ENCODE measurements at places on chromosomes 11 and 22. TPM values are rescaled to one million over a fixed set of nuclear protein-coding genes. Genes with fewer than 3 reads are reported as not detected.

- H3K4me1 ChIP-seq = no peaks in the 10 kb centered on the region
- H3K27ac ChIP-seq = no peak overlapping the region
- peaks cover 82% of the 10 kb centered on the region for H3K27me3 ChIP-seq
- no peak overlapping the region for H3K4me3 ChIP-seq
- DNase-seq = no peak
- no peaks in the 10 kb centered on the region for H3K36me3 ChIP-seq
Measured at GRCh38 chr22:28962042-28962554, 78.7 kb downstream of the ZNRF3 start.

- peaks cover 3% of the 10 kb centered on the region for H3K27me3 ChIP-seq
- no peak overlapping the region for H3K27ac ChIP-seq
- DNase-seq = no peak
- no peaks in the 10 kb centered on the region for H3K36me3 ChIP-seq
- H3K4me1 ChIP-seq = peaks cover 17% of the 10 kb centered on the region
Measured at GRCh38 chr11:4184163-4184916, 89.7 kb downstream of the RRM1 start.

DNA sequence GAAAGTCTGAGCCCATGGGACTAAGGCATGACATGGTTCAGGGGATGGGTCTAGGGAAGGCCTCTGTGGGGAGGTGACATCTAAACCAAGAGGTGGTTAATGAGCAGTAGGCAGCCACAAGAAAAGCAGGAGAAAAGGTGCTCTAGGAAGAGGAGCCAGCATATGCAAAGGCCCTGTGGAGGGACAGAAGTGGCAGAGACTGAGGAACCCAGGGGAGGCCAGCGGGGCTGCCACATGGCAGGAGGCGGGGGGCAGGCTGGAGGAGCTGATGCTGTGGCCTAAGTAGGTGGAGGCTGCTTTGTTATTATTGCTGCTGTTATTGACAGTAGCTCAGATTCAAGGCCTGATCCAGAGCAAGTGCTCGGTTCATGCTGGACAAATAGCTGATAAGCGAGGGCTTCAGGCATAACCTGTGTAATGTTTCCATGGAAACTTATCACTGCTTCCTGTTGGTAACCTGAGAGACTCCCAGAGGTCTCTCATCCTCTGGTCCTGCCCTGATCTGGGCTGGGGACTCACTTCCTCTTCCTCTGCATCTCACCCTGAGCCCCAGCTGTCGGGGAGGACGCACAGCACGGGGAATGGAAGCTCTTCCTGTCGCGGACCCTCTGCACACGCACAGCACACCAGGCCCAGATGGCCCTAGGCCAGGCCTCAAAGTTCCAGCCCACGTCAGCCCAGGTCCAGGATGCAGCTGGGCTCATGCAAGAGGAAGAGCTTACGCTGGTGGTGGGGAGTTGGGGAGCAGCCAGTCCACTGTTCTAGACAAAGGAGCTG is 75.2 kb upstream of the TP53I11 start:
- peak; percentile 42 for DNase-seq
- H3K4me1 ChIP-seq = peaks cover 14% of the 10 kb centered on the region
- no peak overlapping the region for H3K4me3 ChIP-seq
- no peaks in the 10 kb centered on the region for H3K27me3 ChIP-seq
- H3K36me3 ChIP-seq = no peaks in the 10 kb centered on the region
- peak overlapping the region; percentile 56 for H3K27ac ChIP-seq

GRCh38 chr11:22666325-22666687 is at the start of gene GAS2:
Gene GAS2 (plus strand): TSS chr11:22666611. CDS start chr11:22674870, 8,259 bp downstream.
- no peak for DNase-seq
- H3K27ac ChIP-seq = no peak within 1 kb of the TSS
- peaks cover 5% of the 10 kb centered on the region for H3K4me1 ChIP-seq
- H3K27me3 ChIP-seq = peaks cover 43% of the 10 kb centered on the region
- H3K36me3 ChIP-seq = no peaks in the 10 kb centered on the region

- H3K27ac ChIP-seq = no peak overlapping the region
- peaks cover under 1% of the 10 kb centered on the region for H3K27me3 ChIP-seq
- no peaks in the 10 kb centered on the region for H3K4me1 ChIP-seq
- no peak overlapping the region for H3K4me3 ChIP-seq
Measured at GRCh38 chr22:44407987-44408828, 89.8 kb downstream of the RTL6 start.

DNA sequence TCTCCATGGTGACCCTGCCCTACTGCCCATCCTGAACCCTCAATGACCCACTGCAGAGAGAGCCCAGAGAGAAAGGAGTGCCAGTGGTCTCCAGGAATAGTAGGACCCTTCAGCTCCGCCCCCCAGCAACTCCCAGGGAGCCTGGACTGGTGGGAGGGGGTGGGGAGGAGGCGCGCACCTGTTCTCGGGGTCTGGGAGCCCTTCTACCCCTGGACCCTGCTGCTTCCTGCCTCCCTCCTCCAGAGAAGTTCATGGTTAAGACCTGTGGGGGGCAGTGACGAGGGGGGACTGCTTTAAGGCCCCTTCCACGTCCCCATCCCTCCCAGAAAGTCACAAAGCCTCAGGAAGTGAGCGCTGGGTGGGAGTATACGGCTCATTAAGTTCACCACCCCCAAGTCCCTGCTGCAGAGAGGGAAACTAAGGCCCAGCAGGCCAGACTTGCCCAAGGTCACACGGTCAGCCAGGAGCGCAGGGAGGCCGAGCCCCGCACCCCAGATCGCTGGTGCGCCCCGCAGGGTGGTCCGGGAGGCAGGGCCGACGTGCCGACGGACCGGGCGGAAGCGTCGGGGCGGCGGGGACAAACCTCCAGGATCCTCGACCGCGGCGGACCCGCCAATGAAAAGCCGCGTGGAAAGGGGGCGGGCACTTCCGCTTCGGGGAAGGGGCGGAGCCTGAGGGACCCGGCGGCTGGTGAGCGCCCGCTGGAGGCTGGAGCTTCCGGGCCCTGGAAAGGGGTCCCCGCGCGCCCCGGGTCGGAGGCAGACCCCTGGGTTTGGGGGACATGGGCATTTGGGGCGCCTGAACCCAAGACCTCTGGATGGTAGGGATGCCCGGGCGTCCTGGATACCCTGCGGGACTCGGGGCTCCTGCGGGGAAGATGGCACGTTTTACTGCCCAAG is at the start of the genes NUDT22 and TRPT1:
NUDT22 (plus strand) TSS at position 667 of the 899 bp plus-strand sequence. CDS start 379 bp downstream, outside the sequence.
TRPT1 (minus strand) TSS at position 579 of the 899 bp plus-strand sequence; CDS start at position 253, 326 bp downstream.
- H3K4me1 ChIP-seq = peaks cover 42% of the 10 kb centered on the region
- peak within 1 kb of the TSS; percentile 91 for H3K27ac ChIP-seq
- peaks cover 33% of the 10 kb centered on the region for H3K36me3 ChIP-seq
- peak; percentile 95 for DNase-seq
- H3K4me3 ChIP-seq = peak within 1 kb of the TSS; percentile 88

- no peak overlapping the region for H3K4me3 ChIP-seq
- H3K36me3 ChIP-seq = peaks cover 9% of the 10 kb centered on the region
- no peak for DNase-seq
- no peak overlapping the region for H3K27ac ChIP-seq
Measured at GRCh38 chr11:57571606-57572005, 4.1 kb upstream of the UBE2L6 start.

DNA sequence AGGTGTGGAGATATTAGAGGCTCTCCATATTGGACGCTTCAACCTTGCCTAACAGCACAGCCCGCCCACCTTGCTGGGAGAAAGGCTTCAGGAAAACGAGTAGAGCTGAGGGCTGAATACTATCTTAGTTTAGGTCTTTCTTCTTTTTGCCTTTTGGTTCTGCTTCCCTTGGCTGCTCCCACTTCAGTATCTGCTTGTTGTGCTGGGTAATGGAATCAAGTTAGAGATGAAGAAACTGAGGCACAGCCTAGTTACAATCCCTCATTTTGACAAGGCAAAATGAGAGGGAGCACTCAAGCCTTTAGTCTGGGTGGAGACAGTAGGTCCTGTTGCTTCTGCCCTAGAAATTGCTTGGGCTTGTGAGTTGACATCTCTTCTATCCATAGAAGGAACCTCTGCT is 41.3 kb upstream of the HSD17B12 start:
- DNase-seq = no peak
- H3K4me1 ChIP-seq = peaks cover 5% of the 10 kb centered on the region
- no peak overlapping the region for H3K4me3 ChIP-seq
- peaks cover 37% of the 10 kb centered on the region for H3K27me3 ChIP-seq
- H3K36me3 ChIP-seq = peaks cover 5% of the 10 kb centered on the region
- H3K27ac ChIP-seq = no peak overlapping the region

DNA sequence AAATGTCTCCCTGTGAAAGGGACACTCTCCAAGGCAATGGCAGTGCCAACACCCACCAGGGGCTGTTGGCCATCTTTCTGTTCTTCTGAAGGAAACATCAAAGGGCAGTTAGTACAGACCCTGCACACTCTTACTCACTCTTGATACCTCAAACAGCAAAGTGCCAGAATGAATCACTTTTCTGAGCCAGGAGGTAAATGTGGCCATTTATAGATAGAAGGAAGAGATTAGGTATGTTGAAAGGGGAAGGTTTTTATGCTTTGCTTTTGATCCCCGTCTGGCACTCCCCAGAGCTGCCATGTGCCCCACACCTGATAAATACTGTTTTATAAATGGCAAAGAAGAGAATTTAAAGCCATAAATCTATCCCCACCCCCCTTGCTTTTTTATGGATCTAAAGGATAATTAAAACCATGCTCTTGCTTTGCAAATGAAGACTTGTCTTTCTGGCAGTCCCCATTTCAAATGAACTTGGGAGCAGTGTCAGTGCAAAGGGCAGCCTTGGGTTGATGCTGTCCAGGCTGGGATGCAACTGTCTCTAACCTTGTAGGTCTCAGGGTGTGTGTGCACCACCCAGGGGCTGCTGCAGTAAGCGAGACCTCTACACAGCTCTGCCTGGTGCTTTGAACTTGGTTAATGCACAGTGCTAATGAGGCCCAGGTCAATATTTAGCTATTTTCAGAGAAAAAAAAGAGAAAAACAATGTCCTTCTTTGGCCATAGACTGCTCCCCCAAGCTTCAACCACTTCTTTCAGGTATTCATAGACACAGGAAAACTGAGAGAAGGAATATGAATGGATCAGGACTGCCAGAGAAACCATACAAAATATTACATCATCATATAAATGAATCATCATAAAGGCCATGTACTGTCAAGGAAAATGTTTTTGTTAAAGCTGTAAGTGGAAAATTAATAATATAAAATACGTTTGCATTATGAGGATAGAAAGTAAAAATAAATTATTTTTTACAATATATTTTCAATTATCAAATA is 207.5 kb downstream of the ETS1 start:
- peak overlapping the region; percentile 8 for H3K27ac ChIP-seq
- no peak overlapping the region for H3K4me3 ChIP-seq
- H3K4me1 ChIP-seq = peaks cover 34% of the 10 kb centered on the region

GRCh38 chr11:89177691-89178231 is at the start of gene TYR:
Gene TYR (plus strand): TSS chr11:89177875. CDS start chr11:89177954, 79 bp downstream.
- no peak within 1 kb of the TSS for H3K27ac ChIP-seq
- no peak within 1 kb of the TSS for H3K4me3 ChIP-seq
- H3K36me3 ChIP-seq = no peaks in the 10 kb centered on the region
- H3K27me3 ChIP-seq = no peaks in the 10 kb centered on the region

GRCh38 chr11:44171518-44171917 is 76.0 kb downstream of the EXT2 start:
- DNase-seq = no peak
- H3K27me3 ChIP-seq = no peaks in the 10 kb centered on the region
- H3K4me3 ChIP-seq = no peak overlapping the region
- no peaks in the 10 kb centered on the region for H3K4me1 ChIP-seq
- H3K27ac ChIP-seq = no peak overlapping the region

- peak within 1 kb of the TSS; percentile 53 for H3K27ac ChIP-seq
- H3K27me3 ChIP-seq = peaks cover 34% of the 10 kb centered on the region
- peak within 1 kb of the TSS; percentile 87 for H3K4me3 ChIP-seq
- H3K36me3 ChIP-seq = no peaks in the 10 kb centered on the region
- peaks cover 29% of the 10 kb centered on the region for H3K4me1 ChIP-seq
Measured at GRCh38 chr11:124762105-124762623, at the start of gene ESAM. Gene ESAM (minus strand): TSS chr11:124762290. CDS start chr11:124762154, 136 bp downstream.

GRCh38 chr11:82814379-82814778 is 80.7 kb upstream of the FAM181B start:
- peaks cover 19% of the 10 kb centered on the region for H3K27me3 ChIP-seq
- no peak overlapping the region for H3K27ac ChIP-seq
- H3K36me3 ChIP-seq = no peaks in the 10 kb centered on the region
- no peaks in the 10 kb centered on the region for H3K4me1 ChIP-seq
- no peak for DNase-seq

GRCh38 chr11:113663567-113663966 is 42.5 kb downstream of the TMPRSS5 start:
- H3K4me3 ChIP-seq = no peak overlapping the region
- no peak for DNase-seq
- H3K4me1 ChIP-seq = no peaks in the 10 kb centered on the region

DNA sequence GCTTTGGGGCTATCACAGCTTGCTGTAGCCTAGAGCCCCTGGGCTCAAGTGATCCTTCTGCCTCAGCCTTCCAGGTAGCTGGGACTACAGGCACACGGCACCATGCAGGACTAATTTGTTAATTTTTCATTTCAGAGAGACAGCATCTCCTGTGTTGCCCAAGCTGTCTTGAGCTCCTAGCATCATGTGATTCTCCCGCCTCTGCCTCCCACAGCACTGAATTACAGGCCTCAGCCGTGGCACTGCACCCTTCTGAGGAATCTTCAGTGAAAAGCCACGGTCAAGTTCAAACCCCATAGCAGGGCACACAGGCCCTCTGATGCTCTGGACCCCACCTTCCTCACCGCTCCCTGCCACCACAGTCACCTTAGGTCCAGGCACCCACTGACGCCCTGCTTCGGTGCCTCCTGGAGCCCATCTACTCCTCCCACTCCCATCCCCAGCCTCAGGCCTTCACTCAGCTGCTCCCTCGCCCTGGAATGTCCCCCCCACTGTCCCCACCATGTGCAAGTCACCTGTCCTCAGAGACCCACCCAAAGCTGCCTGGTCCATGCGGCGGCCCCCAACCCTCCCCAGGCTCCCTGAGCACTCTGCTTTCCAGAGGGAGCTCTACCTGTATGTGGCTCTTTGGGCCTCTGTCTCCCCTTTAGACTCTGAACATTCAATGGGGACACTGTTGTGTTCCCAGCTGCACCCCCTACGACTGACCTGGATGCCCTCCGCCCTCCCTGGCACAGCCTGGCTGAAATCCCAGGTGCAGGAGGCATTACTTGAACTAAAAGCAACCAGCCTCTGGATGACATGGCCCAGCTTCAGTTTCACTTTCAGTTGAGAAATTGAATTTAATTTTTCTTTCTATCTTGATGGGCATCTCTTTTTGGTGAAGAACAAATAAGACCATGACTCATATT is 1.6 kb downstream of the APOL2 start:
- peaks cover under 1% of the 10 kb centered on the region for H3K27me3 ChIP-seq
- peak overlapping the region; percentile 92 for H3K27ac ChIP-seq

GRCh38 chr11:15969281-15969680 is 387.1 kb downstream of the SOX6 start:
- no peak overlapping the region for H3K27ac ChIP-seq
- no peaks in the 10 kb centered on the region for H3K4me1 ChIP-seq
- no peak for DNase-seq
- H3K36me3 ChIP-seq = no peaks in the 10 kb centered on the region
- no peak overlapping the region for H3K4me3 ChIP-seq
- no peaks in the 10 kb centered on the region for H3K27me3 ChIP-seq

GRCh38 chr22:37330200-37331033 is 48.1 kb downstream of the CYTH4 start:
- H3K4me1 ChIP-seq = peaks cover 7% of the 10 kb centered on the region
- no peaks in the 10 kb centered on the region for H3K36me3 ChIP-seq
- no peak overlapping the region for H3K4me3 ChIP-seq
- H3K27ac ChIP-seq = no peak overlapping the region

Gene OR2AG2
- 0.08 TPM for total RNA-seq

Gene TEX54
- total RNA-seq = not detected

Gene MRGPRE
- total RNA-seq = not detected

Gene TMEM151A
- not detected for total RNA-seq

Gene KCNA4
- total RNA-seq = not detected

Gene CECR2
- not detected for total RNA-seq

Gene ACR
- not detected for total RNA-seq

Gene IMMP1L
- total RNA-seq = 17.7 TPM

Gene DNAJB7
- total RNA-seq = not detected

Gene OR6M1
- total RNA-seq = not detected

Data from activated CD8-positive, alpha-beta T cell treated with anti-CD3 and anti-CD28 coated beads, Interleukin-2, amount 10 ng/mL, durations not matched to agents 7 days and 5 days (primary cell).